ENCODE measurements at places on chromosomes 7 and 10.

DNA sequence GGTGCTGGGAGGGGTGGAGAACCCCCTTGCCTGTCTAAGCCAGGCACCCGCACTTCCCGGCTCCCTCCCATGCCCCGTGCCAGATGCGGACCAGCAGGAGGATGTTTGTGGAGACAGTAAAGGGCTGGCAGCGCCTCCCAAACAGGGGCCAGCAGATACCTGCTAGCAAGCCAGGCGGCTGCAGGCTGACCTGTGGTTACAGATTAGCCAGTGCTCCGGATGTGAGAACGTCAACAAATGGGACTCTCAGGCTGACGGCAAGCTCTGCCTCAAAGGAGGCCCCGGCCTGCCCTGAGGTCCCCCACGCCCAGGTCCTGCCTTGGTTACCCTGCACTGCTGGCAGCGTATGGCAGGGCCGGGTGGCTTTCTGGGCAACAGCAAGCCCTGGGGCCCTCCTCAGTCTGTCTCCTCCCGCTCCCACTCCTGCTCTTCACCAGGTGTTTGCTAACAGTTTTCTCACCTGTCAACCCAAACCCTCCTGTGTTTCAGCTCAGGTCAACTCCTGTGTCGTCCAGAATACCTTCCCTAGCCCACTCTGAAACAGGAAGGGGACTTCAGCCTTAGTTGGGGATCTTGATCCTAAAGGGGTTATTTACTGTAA is 85.4 kb downstream of the NEURL1 start:
- no peak for DNase-seq

- DNase-seq, result no peak
Measured at GRCh38 chr10:6504296-6504695, 75.8 kb downstream of the PRKCQ start.

GRCh38 chr7:77799078-77799964 is 748 bp downstream of the PHTF2 start:
- no peak for DNase-seq

DNA sequence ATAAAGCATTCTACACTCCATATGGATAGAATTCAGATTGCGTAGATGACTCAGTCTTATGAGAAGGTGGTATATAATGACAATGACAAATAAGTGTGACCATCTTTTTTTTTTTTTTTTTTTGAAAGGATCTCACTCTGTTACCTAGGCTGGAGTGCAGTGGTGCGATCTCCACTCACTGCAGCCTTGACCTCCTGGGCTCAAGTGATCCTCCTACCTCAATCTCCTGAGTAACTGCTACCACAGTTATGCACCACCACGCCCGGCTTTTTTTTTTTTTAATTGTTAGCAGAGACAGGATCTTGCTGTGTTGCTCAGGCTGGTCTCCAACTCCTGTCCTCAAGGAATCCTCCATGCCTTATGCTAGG is 43.2 kb upstream of the NRP1 start:
- DNase-seq, result no peak

DNA sequence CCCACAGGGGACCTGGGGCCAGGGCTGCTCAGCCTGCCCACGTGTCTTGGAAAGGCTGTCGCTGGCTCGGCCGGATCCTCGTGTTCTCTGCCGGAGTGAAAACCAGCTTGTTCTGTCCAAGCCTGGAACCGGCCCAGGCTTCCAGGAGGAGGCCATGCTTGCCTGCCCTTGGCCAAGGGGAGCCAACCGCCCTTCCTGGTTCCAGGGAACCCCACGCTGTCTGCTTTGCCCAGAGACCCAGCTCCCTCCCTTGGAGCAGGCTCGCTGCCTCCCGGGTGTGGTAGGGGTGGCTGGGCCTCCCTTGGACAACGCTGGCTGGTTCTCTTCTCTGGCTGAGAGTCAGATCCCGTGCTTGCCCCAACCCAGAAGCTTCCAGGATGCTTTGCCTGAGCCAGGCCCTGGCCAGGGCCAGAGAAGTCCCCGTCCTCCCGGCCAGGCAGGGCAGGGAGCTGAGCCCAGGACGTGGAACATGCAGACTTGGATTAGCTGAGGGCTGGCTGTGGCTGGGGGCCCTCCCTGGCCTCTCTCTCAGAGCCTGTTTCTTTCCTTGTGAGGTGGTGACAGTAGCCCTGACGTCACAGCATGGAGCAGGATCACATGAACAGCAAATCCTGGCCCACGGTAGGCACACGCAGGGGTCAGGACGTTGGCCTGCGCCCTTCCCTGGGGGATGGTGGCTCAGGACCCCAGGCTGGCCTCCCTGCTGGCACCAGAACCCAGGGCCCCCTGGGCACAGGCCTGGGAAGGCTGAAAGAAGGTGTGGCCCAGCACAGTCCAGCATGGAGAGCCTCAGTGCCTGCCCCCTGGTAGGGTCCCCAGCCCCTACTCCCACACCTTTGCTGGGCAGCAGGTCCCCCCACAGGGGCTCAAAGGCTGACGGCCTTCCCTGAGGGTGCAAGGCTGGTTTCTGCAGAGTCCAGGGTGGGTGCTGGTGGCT is 67.5 kb downstream of the PWWP2B start:
- DNase-seq, result no peak

GRCh38 chr7:73504920-73505319 is 17.2 kb downstream of the BAZ1B start:
- no peak for DNase-seq

GRCh38 chr7:33873518-33873917 is 31.8 kb upstream of the BMPER start:
- no peak for DNase-seq

GRCh38 chr10:108696792-108697477 is 1226.4 kb downstream of the XPNPEP1 start:
- DNase-seq, result no peak

Measured in stimulated activated CD4-positive, alpha-beta T cell treated with anti-CD3 and anti-CD28 coated beads, Interleukin-2, amount 100 ng/mL, for 4 hours (primary cell).